T47D (cell line): ENCODE measurements at places on chromosomes 16 and 17.

GRCh38 chr17:72516772-72517399 is 396.1 kb downstream of the SOX9 start:
- no peak for DNase-seq

DNA sequence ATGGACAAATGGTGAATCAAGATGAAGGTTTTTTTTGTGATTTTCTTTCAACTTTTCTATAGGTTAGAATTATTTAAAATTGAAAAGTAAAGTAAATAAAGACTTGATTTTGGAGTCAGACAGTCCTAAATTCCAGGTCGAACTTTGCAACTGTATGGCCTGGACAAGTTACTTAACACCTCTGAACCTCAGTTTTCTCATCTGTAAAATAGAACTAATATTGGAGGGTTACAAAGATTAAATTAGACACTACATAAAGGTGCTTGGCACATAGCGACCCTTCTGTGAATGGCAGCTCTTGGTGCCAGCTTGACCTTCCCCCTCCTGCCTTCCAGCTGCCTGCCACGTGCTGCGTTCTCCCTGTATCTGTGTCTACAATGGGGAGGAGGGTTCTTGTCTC is 3.0 kb downstream of the RSAD1 start:
- DNase-seq = no peak

GRCh38 chr16:51166541-51166940 is 15.5 kb upstream of the SALL1 start:
- DNase-seq = no peak

GRCh38 chr17:40091691-40092397 is 8.5 kb downstream of the NR1D1 start:
- DNase-seq = no peak

DNA sequence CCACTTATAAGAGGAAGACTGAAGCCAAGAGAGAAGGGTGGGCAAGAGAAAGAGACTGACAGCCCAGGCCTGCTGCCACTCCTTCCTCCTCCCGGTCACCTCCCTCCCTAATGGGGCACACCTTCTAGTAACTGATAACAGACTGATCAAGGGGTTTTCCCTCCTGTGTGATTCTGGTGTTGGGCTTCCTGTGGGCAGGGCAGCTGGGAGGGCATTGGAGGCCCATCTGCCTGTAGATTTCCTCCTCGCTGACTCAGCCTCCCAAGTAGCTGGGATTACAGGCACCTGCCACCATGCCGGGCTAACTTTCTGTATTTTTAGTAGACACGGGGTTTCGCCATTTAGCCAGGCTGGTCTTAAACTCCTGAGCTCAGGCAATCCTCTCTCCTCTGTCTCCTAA is 16.2 kb downstream of the CA4 start:
- DNase-seq = no peak

DNA sequence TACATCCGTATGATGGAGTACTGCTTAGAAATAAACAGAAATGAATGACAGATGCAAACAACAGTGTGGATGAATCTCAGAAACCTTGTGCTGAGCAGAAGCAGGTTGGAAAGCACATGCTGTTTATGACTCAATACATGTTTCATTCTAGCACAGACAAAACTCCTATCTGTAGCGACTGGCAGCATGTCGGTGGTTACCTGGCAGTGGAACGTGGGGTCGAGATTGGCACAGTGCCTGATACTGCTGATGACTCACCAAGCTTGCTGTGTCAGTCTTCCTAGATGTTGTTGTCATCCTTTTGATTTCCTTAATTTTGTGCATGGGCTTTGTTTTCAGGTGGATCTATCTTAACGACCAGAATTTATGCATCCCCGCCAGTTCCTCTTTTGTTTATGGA is 62.1 kb downstream of the GAN start:
- no peak for DNase-seq

GRCh38 chr17:35765756-35766488 is 5.2 kb downstream of the C17orf50 start:
- no peak for DNase-seq

- no peak for DNase-seq
These were observed 449 bp downstream of the SMCR8 start for GRCh38 chr17:18315562-18315922.

GRCh38 chr16:67509016-67509415 is 19.6 kb upstream of the RIPOR1 start:
- no peak for DNase-seq

- DNase-seq = no peak
These were observed 764.9 kb downstream of the KCNJ2 start for GRCh38 chr17:70934231-70934630.

DNA sequence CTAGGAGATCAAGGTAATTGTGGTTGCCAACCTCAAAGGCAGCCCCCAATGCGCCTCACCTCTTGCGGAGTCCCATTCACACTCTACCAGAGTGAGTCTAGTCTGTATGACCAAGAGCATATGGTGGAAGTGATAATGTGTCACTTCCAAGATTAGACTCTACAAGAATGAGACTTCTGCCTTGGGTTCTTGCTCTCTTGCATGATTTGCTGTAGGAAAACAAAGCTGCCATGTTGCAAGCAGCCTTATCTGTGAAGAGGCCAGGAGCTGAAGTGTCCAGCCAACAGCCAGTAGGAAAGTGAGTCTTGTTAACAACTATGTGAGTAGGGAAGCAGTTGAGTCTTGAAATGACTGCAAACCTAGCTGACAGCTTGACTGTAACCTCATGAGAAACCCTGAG is 3.4 kb downstream of the TERF2 start:
- DNase-seq = no peak

DNA sequence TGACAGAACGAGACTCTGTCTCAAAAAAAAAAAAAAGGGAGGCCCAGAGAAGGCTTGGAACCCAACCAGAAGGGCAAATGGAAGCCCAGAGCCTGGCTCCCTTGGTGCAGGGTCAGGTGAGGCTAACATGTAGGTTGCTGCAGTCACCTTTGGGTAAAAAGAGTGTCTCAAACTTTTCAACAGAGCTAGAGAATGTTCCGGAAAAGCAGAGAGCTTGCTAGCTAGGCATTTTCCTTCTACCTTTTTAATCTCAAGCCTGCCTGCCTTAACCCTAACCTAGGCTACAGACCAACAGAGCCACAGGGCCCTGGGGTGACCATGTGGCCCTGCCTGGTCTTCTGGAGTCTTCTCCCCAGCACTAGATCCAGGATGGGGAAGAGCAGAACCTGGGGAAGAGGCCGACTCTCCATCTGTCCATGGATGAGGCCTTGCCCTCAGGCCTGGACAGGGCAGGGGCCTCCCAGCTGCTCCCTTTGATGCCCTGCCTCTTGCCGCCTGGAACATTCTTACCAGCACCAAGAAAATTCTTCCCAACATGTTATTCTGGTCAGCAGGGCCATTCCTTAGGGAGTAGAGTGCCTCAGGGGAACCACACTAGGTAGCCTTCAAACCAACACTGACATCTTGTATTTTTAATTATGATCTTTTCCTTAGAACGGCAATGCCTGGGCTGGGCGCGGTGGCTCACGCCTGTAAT is 30.1 kb downstream of the SLC43A2 start:
- no peak for DNase-seq

GRCh38 chr17:49880291-49881053 is 32.6 kb upstream of the TAC4 start:
- peak; percentile 93 for DNase-seq

DNA sequence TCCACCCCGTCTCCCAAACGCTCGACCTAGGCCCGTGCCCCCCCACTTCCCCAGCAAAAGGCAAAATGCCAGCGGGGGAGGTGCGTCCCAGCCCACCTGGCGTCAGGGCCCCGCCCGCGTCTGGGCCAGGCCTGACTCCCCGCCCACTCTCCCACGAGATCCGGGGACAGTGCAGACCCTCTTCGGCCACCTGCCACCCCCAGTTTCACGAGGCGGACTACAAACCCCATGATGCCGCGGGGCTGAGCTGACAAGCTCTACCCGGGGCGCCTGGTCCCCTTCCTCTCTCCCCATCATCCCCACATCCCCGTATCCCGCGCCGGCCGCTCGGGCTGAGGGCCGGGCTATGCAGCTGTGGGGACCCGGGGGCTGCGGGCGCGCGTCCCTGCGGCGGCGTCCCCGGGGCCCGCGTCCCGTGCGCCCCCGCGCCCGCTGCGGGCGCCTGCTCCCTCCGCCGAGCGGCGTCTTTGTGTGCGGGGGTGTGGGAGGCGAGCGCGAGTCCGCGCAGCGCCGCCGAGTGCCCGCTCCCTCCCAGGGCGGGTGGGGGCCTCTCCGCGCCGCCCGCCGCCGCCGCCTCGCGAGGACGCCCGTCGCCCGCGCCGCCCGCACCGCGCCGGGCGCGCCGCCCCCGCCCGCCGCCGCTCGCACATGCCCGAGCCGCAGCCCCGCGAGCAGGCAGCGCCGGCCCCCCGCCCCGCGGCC is at the start of gene ANKRD13B:
TSS of gene ANKRD13B (plus strand) at position 283 of the 702 bp plus-strand sequence. CDS start 490 bp downstream, outside the sequence.
- no peak for DNase-seq

DNA sequence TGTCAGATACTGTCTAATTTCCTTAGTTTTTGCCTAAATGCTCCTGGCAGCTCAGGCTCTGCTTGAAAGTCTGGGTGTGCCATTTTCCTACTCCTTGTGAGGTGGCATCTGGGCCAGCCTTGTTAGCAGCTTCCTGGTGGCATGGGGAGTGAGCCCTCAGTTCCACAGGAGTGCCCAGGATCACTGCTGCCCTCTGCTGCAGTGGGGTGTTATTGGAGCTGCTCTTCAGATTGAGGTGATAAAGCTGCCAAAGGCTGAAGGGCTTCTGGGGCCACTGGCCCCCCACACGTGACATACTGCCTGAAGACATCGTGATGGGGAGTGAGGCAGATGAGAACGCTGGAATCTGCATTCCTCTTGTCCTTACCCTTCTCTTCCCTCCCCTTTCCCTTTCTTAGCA is 27.4 kb downstream of the CEP95 start:
- peak; percentile 46 for DNase-seq

- no peak for DNase-seq
These were observed 7.0 kb downstream of the IRX6 start for GRCh38 chr16:55330781-55331647.

DNA sequence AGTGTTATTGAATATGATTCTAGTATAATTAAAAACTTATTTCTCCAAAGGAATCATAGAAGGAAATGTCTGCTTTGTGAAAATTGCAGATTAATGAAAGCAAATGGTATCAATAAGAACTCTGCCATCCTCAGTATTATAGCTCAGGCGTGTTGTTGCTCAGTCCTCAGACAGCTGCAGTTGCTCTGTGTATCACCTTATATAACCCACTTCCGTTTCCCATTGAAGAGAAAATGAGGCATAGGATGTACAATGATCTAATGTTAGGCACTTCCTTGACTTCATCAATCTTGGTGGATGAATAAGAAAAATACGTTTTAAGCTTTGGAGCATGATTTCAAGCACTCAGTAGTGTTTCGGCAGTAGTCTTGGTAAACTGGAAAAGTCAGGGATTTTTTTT is 14.1 kb downstream of the MFSD11 start:
- no peak for DNase-seq

GRCh38 chr16:50265716-50266336 is 525 bp upstream of the ADCY7 start:
- no peak for DNase-seq

DNA sequence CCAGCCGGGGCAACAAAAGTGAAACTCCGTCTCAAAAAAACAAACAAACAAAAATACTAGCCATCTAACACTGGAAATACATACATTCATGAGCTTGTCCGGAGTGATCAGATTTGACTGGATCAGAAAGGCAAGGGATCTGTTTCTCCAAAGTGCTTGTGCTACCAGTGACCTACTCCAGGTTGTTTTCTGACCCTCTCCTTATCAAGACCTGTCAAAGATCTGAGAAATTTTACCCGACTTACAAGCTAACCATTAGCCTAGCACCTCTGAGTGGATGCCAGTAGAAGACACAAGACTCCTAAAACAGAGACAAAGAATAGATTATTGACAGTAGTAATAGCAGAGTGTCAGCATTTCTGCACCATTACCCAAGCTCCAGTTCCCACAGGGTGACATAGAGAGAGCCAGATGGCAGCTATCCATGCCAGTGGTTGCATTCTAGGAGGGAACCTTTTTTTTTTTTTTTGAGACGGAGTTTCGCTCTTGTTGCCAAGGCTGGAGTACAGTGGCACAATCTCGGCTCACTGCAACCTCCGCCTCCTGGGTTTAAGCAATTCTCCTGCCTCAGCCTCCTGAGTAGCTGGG is 9.8 kb downstream of the ASPA start:
- DNase-seq = no peak
